D341Med (cell line): ENCODE measurements at places on chromosomes 4 and X.

GRCh38 chr4:109890076-109890475 lies 22.6 kb upstream of the EGF start:
- no peak for DNase-seq

DNA sequence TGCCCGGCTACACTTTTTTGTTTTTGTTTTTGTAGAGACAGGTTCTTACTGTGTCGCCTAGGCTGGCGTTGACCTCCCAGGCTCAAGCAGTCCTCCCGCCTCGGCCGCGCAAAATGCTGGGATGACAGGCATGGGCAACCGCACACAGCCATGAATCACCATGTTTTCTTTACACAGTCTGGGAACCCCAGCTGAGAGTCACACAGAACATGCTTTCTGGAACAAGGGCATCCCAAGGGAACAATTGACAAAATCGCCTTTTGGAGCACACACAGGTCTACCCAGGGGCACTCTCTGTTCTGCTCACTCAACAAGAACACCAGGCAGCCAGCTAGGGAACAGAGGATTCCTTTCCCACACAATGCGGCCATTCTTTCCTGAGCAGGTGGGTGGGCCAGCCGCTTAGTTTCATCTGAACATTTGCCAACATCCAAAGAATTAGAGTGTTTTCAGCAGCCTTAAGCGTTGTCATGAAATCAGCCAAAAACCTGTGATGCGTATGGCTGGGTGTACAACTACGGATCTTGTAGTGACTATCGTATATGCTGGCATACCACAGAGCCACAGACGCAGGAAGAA lies 15.7 kb downstream of the PRKX start:
- peak; percentile 40 for DNase-seq

GRCh38 chrX:123206176-123206575 lies 22.1 kb downstream of the GRIA3 start:
- no peak for DNase-seq

DNA sequence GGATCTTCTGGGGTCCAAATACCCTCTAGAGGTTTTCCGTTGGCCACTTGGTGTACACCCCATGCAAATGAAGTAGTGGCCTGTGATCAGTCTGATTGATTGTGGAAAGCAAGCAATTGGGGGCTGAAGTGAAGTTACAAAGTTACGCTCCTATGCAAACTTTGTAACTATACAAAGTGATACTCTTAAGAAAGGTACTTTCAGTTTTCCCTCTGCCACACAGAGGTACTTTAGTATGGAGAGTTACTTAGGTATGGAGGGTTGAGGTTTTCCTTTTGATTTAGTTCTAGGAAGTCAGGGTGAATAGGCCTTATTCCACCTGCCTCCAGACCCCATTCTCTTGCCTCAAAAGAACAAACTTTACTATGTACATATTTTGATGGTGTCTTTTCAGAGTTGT lies 28.7 kb downstream of the STAG2 start:
- no peak for DNase-seq

DNA sequence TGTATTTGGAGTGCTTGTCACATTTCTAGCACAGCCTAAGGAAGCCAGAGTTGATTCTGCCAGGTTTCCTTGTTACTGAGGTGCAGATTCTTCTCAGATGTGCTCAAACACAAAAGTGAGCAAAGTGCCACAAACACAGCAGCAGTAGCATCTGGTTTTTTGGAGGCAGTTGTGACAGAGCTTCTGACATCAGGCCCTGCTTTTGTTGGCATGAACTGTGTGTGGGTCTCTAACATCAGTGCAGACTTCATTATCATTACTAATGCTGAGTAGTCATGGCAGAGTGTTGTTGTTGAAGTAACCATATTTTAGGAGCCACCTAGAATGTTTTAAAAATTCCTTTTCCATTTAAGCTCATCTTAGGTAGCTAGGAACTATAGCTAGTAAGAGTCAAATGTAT lies 656.6 kb downstream of the ANKRD50 start:
- no peak for DNase-seq

GRCh38 chr4:144611850-144612249 lies 34.1 kb upstream of the HHIP start:
- peak; percentile 35 for DNase-seq
